ENCODE measurements at places on chromosomes 5 and 9.

DNA sequence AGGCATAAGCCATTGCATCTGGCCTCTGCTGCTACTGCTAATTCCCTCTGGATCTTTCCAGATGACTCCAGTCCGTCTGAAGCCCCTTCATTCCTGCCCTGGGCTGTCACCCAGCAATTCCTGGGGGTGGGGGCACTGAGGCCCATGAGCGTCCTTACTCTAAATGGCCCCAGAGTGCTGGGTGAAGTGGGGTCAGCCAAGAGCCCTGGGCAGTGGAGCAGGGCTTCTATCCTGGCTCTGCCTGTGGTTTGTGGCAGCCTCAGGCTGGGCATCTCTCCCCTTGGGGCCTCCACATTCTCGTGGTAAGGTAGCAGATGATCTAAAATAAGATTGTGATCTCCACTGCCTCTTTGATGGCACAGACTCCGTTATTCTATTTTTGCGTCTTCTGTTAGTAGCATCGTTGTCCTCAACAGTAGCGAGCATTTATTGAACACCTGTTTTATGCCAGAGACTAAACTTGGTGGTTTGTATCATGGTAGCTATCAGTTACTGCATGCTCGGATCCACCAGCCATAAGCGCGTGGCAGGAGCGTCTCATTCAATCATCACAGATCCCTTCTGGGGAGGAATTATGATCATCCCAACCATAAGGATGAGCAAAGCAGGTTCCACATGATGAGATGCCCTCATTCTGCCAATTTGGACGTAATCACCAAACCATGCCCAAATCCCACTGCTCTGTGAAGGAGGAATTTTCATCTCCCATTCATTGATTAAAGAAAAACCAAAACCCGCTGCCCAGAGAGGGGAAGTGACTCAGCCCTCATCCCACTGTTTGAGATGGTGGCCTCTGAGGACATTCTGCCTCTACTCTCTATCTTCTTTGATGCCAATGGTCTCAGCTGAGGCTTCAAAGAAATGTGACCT, 21.9 kb upstream of the DUSP1 start:
- no peak for DNase-seq

- no peak for DNase-seq
These were observed 160.1 kb downstream of the DOCK8 start for GRCh38 chr9:374736-375135.

GRCh38 chr9:690517-691111, 150.9 kb upstream of the DMRT1 start:
- no peak for DNase-seq

GRCh38 chr5:112709416-112709815, 28.3 kb upstream of the APC start:
- DNase-seq, result no peak

GRCh38 chr5:120734033-120734432, 269.9 kb downstream of the PRR16 start:
- DNase-seq, result no peak

DNA sequence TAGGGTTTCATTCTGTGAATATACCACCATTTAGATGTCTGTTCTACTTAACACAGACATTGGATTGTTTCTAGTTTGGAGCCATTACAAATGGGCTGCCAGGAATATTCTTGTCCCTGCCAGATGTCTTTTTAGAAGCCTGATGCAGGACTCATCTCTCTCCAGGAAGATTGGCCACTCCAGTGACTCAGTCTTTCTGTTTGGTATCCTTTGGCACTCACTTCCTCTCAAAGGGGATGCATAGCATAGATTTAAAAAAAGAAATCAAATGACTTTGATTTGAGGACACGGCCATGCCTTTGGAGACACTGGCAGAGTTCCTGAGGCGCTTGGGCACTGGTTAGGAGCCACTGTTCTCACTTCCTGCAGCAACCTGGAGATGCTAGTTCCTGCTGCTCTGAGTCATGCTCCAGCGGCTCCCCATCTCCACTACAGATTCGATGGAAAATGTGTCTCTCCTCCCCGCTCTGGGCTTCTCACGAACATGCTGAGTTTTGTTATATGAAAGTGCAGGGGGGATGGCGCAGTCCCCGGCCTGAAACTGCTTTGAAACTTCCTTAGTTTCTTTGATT, 3.5 kb upstream of the ZNF366 start:
- no peak for DNase-seq

DNA sequence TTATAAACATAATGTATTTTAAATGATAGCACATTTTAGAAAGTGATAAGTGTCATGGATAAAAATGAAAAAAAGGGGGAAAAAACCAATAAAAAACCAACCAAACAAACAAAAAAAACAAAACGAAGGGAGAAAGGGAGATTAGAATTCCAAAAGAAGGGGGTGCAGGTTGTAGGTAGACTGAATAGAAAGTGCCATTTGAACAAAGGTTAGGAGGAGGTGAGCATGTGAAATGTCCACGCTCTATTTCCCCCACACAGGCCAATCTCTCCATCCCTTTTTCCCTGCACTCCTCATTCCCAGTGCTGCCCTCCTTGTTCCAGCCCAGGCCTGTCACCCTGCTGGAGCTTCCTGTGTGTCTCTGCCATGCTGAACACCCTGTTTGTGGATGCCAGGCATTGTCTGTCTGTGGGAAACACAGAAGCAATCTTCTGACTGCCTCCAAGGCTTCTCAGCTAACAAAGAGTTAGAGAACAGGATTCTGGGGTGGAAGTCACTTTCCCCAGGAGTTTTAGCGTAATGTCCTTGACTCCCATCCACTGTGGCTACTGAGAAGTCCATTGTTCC, 138.8 kb downstream of the ADAMTS16 start:
- no peak for DNase-seq

DNA sequence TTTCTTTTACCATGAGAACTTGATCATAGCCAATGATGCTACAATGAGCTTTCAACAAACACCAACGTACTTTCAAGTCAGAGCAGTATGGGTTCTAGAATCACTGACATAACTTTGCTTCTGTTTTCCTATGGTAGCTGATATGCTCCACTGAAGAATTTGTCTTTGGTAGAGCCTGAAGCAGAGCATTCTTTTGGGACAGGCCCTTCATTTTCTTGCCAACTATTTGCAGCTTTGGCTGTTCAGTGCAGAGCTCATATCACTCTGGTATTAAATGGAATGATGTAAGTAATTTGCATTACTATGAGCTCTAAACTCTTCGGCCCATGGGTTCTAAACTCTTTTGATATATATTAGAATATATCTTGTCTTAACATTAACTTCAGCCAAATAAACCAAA, 51.8 kb upstream of the APC start:
- no peak for DNase-seq

- no peak for DNase-seq
These were observed 8.8 kb upstream of the ASB6 start for GRCh38 chr9:129650680-129651235.
